ENCODE measurements at places on chromosomes 12 and 14. TPM values are rescaled to one million over a fixed set of nuclear protein-coding genes. Genes with fewer than 3 reads are reported as not detected.

Gene PTPN11
- total RNA-seq, result 112 TPM

Gene NTS
- 0.20 TPM for total RNA-seq

Gene SLC35E3
- 5.5 TPM for total RNA-seq

Gene INHBC
- total RNA-seq, result not detected

Gene GPRC5D
- total RNA-seq, result not detected

Gene UTP20
- 6.2 TPM for total RNA-seq

Gene KRT2
- total RNA-seq, result not detected

Gene CCDC88C
- 3.2 TPM for total RNA-seq

Gene RNASE7
- not detected for total RNA-seq

Gene SIX1
- not detected for total RNA-seq

Gene DCP1B
- total RNA-seq, result 1.7 TPM

Gene LIN7A
- 14.4 TPM for total RNA-seq

Gene P2RX2
- not detected for total RNA-seq

Gene TCP11L2
- 104 TPM for total RNA-seq

Gene OTOGL
- total RNA-seq, result 0.27 TPM

Gene KRT74
- not detected for total RNA-seq

Gene TMTC2
- 4.7 TPM for total RNA-seq

Gene CATSPERB
- 0.37 TPM for total RNA-seq

Gene PRKD1
- 3.0 TPM for total RNA-seq

Gene OR4K14
- total RNA-seq, result not detected

Data from left ventricle myocardium superior (tissue), 1 donor.